Cardiac ventricle fibroblast (primary cell): ENCODE measurements at places on chromosomes 3 and 15. TPM values are rescaled to one million over a fixed set of nuclear protein-coding genes. Genes with fewer than 3 reads are reported as not detected.

MORC1 gene
- not detected in 2 replicates for total RNA-seq

TRIM59 gene
- 5.2 and 5.6 TPM in 2 replicates for total RNA-seq

SERPINI2 gene
- not detected in 2 replicates for total RNA-seq

AQP9 gene
- total RNA-seq: not detected in 2 replicates

SLC22A13 gene
- not detected in 2 replicates for total RNA-seq

HHLA2 gene
- 0.12 TPM in 1 of 2 replicates, not detected in the other for total RNA-seq

GOLIM4 gene
- 51.8 and 53.2 TPM in 2 replicates for total RNA-seq

QRICH1 gene
- total RNA-seq: 41.1 and 45.7 TPM in 2 replicates

FBLN2 gene
- total RNA-seq: 586 and 593 TPM in 2 replicates

MASP1 gene
- 0.15 and 1.4 TPM in 2 replicates for total RNA-seq

ACAN gene
- total RNA-seq: not detected in 2 replicates

GNAT1 gene
- total RNA-seq: not detected in 2 replicates
